A549 (cell line): ENCODE measurements at places on chromosomes 4 and X. TPM values are rescaled to one million over a fixed set of nuclear protein-coding genes. Genes with fewer than 3 reads are reported as not detected.

DNA sequence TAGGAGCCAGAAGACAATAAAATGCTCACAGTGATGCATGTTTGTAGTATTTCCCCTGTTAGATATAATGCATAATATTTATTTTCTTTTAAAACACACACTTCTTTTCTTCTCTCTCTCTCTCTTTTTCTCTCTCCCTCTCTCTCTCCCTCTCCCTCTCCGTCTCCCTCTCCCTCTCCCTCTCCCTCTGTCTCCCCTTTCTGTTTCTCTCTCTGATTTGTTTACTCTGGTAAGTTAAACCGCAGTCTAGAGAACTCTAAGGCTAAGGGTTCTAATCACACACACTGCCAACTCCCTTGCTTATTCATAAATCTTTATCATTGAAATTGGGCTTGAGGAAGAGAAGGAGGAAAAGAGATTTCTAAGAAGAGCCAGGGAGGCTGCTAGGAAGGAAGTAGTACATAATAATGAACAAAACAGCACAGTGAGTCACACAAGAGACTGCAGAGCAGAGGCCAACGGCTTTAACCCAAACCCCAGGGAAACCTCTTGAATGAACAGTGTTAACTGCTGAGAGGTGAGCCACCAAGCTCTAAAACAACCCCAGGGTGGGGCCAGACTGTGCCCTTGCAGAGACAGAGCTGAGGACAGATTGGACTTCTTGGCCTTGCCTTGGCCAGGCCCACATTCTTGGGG, 9.1 kb upstream of the PHOX2B start:
- DNase-seq, result no peak

DNA sequence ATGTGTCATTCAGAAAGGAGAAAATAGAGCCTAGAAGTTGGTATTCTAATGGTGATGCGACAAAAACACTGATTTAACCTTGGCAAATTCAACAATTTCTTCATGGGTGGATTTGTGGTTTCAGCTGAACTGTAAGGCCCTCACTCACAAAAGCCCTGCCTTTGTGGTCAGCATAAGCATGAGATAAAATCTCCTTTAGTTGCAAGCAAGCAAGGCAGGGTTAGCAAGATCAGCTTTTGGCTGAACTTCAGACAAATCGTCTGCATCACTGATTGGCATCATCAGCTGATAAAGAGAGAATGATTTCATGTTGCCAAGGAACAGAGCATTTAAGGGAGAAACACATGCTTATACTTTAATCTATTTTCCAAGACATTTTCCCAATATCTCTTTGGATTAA, 2582.2 kb downstream of the PCDH7 start:
- DNase-seq, result peak; percentile 2

DNA sequence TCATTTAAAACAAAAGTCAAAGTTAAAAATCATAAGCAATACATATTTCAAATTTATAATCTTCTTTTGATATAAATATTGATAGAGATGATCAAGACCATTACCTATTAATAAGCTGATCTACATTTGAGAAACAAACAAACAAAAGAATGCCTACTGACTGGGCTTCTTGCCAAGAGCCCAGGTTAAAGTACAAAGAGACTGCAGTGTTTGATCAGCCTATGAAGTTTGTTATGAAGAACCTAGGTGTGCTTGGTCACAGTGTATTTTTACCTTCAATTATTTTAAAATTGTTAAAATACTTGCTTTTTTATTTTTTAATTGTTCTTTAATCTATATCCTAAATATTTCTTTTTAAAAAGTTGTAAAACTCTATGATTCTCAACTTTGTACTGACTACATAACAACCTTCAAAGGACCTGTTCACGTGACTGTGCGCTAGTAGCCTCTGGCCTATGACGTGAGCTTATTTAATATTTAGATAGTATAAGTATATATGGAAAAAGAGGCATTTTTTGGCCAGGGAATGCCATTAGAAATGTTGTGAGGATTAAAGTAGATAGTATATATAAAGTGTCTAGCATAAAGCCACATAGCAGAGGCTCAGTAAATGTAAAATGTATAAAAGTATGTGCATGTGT, 11.4 kb upstream of the SLC39A8 start:
- no peak for DNase-seq

DNA sequence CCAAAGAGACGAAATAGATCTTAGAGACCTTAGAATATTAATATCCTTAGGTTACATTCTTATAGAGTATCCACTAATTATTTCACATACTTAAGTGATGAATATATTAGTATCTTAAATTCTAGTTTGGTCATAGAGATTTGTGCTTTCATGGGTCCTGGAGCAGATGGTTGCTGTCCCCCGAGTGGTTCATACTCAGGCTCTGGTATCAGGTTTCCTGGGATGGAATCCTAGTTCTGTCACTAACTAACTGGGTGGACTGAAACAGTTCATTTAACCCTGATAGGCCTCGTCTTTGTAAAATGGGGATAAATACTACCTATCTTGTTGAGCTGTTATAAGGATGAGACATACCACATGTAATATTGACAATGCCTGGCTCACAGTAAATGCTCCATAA, 264.6 kb downstream of the TENM3 start:
- DNase-seq, result no peak

DNA sequence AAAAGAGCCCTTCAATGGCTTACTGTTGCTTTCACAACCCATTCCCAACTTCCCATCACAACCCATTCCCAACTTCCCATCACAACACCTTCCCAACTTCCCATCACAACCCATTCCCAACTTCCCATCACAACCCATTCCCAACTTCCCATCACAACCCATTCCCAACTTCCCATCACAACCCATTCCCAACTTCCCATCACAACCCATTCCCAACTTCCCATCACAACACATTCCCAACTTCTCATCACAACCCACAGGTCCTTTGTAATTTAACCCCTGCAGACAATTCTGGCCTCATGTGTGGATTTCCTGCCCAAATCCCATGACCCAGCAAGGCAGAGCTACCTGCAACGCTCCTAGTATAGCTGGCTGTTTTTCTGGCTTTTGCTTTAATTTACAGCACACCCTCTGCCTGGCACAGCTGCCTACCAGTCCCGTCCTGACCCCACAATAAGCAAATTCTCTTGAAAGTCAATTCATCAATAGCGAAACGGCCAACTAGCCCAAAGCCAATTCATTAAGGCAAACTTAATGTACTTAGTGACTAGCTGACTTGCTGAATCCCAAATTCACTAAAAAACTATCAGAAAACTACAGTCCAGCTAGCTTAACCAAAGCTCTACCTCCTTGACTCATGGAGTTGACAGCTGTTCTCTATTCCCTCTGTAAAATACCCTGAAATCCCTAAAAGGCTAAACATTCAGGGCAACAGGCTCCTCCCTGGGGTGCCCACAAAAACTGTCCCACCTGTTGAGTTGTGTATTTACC, 75.6 kb downstream of the AFAP1 start:
- DNase-seq, result no peak

DNA sequence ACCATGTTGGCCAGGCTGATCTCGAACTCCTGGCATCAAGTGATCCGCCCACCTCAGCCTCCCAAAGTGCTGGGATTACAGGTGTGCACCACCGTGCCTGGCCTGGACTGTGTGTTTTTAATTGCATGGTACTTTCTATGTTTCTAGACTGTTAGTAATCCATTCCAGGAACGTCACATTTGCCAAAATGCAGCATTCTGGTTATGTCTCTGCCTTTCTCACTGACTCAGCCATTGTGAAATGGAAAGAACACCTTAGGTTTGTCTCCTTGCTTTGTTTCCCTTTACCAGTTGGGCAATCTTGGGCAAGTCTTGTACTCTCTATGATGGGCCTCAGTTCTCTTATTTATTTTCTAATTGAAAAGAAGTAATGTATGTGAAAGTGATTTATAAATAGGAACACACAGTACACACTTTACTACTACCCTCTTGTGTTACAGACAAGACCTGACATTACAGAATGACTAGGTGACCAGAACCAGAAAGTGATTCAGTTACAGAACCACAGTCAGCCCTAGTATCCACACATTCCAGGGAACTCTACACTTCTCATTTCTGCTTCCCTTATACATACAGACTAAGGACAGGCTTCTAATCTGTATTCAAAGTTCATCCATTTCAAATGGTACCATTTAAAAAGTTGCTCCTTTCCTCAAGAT, 187.1 kb downstream of the MGST2 start:
- DNase-seq, result no peak

DNA sequence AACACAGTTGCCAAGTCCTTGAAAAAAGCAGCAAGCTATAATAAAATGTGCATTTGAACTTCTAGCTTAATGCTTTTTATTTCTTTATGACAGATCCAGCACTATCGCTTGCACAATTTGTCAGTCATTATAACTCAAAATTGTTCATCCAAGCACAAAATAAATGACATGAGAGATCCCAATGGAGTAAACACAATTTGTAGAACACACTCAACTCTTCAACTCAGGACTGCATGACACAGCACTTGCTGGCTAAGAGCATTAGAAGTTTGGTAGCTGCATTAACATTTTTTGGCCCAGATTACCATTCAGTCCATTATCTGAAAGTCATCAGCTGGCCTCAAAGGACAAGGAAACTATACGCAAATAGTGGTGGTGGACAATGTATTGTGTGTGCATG, 530.1 kb downstream of the INPP4B start:
- no peak for DNase-seq

DNA sequence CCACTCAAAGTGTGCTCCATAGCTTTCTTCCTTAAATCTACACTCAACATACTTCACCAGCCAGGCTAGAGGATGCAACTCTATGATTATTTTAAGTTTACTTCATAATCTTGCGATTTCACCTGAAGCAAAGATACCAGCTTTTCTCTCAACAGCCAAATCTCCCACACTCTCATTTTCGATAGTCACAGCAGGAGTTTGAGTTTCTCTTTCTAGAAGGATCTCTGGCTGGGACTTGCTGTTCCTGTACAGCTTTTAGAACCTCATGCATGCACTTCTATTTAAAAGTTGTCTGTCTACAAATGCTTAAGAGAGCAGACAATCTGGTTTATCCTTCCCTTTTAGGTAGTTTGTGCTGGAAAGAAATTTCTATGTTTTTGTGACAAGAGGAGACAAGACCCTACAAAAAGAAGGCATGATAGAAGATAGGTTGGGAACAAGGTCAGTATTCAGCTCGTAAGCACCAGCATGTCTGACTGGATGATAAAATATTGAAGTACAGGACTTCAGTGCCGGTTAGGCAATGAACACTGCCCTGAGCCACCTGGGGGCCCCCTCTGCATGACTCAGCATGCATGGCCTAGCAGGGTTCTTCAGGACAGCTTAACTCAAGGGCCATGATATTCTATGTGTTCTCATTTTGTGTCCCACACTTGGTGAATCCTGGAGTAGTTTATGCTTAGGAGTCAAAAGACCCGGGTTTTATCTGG, 65.6 kb downstream of the ATXN3L start:
- peak; percentile 48 for DNase-seq

DNA sequence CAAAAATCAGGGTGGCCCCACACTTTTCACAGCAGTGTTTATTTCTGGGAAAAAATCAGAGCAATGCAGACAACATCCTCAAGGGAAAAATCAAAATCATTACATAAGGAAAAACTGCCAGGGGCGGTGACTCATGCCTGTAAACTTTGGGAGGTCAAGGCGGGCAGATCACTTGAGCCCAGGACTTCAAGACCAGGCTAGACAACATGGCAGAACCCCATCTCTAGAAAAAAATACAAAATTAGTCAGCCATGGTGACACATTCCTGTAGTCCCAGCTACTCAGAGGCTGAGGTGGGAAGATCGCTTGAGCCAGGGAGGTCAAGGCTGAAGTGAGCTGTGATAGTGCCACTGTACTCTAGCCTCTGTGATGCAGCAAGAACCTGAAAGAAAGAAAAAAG, 102.8 kb downstream of the NAF1 start:
- peak; percentile 50 for DNase-seq

DNA sequence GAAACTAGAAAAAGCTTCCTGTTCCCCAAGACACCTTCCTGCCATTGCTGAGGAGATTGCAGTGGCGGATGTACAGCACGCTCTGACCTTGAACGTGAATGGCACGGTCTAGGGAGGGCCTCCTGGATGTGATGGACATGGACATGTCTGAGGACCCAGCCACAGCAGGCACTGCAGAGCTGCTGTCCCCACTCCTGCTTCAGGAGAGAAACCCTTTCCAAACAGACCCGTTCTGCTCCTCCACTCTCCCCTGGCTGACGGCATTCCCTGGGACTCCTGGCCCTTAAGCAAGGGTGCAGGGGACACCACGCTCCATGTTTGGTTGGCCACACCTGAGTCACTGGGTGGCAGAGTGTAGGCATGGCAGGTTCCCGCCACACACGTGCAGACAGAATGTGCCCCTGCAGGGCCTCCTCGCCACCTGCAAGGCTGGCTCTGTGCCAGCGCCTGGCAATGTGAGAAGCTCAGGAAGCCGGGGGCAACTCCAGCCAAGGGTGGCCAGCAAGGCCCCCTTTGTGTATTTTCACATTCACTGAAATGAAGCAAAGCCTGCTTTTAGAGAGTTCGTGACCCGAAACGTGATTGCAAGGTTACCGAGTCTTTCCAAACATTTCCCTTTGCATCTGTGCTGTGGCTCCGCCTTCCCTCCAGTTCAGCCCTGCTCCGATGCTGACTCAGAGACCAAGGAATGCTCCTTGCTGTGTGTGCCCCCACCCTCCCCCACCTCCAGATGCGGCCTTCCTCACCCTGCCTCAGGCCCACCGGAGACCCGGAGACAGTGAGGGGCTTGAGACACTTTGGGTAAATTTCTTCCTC, 46.1 kb downstream of the HTRA3 start:
- peak; percentile 60 for DNase-seq

- no peak for DNase-seq
Measured at GRCh38 chr4:16745887-16746286, 152.6 kb downstream of the LDB2 start.

GRCh38 chr4:20825505-20825904, 125.2 kb downstream of the PACRGL start:
- DNase-seq, result no peak

GRCh38 chr4:163988391-163988790, 493.9 kb downstream of the TMA16 start:
- DNase-seq, result no peak

GRCh38 chrX:112654871-112655270, 24.9 kb downstream of the LHFPL1 start:
- DNase-seq, result no peak

GRCh38 chr4:95693594-95693993, 144.8 kb upstream of the UNC5C start:
- DNase-seq, result peak; percentile 24

The NSG1 gene
- 0.25 to 0.49 TPM (median 0.26 TPM) in 3 replicates for polyA plus RNA-seq

The UGT8 gene
- 0.04 to 0.12 TPM in 2 of 3 replicates, not detected in the other for polyA plus RNA-seq

The CXorf66 gene
- not detected in 3 replicates for polyA plus RNA-seq

The ADRA2C gene
- polyA plus RNA-seq, result 4.0 to 4.8 TPM (median 4.1 TPM) in 3 replicates
